ENCODE measurements at places on chromosomes 7 and 10.

DNA sequence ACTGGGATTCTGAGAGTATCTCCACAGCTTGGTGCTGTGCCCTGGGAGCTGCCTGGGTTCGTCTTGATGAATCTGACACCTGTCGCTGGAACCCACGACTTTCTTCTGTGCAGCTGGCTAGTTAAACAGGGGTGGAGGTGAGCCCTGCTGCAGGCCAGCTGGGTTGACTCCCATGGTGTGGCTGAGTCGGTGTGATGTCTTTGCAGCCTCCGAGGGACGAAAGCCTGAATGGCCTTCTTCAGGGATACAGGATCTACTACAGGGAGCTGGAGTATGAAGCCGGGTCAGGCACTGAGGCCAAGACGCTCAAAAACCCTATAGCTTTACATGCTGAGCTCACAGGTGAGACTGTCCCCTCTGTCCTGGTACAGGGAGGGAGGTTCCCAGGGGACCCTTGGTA lies 508.1 kb upstream of the FOXK1 start:
- no peak for DNase-seq

GRCh38 chr10:113745374-113745773 lies 6.1 kb upstream of the PLEKHS1 start:
- DNase-seq: no peak

GRCh38 chr7:111914291-111914690 lies 291.9 kb downstream of the DOCK4 start:
- no peak for DNase-seq

- DNase-seq: no peak
Measured at GRCh38 chr7:15248514-15248913, 313.3 kb downstream of the AGMO start.

- DNase-seq: no peak
Measured at GRCh38 chr7:27888736-27889135, 148.8 kb downstream of the TAX1BP1 start.

- no peak for DNase-seq
Measured at GRCh38 chr7:33395340-33395739, 266.0 kb downstream of the BBS9 start.

DNA sequence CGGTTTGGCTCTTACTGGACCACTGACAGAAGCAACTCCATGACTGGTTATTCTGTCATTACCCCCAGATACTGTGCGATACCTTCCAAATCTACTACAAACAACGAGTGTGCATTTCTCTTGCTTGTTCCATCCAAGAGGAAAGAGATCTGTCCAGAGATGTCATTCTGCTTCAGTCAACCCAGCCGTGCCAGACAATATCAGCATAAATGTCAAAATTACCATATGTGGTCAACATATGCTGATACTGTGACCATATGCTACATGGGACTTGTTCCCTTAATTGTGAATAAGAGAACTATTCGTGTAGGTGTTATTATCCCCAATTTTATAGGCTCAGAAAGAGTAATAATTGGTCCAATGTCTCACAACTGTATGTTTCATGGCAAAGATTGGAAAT lies 143.2 kb upstream of the PRSS1 start:
- DNase-seq: no peak

DNA sequence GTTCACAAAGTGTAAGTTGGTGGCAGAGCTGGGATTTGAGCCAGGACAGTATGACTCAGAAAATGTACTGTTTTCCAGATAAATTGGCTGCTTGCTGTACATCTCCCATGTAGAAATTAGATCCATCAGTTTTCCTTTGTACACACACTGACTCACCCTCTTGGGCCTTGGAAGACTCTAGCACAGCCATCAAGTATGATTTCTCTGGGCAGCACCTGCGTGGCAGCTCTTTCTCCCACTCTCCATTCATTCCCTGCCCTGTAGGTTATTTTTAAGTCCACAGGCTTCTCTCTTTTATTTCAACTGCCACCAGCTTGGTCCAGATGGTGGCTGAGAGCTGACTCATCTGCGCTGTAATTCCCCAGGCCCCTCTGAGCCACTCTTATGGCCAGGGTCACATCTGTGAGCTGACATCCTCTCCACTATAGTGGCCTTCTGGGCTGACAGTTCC lies 28.3 kb upstream of the SDK1 start:
- DNase-seq: no peak

- DNase-seq: peak; percentile 40
Measured at GRCh38 chr7:158782761-158783401, 46.4 kb downstream of the ESYT2 start.

DNA sequence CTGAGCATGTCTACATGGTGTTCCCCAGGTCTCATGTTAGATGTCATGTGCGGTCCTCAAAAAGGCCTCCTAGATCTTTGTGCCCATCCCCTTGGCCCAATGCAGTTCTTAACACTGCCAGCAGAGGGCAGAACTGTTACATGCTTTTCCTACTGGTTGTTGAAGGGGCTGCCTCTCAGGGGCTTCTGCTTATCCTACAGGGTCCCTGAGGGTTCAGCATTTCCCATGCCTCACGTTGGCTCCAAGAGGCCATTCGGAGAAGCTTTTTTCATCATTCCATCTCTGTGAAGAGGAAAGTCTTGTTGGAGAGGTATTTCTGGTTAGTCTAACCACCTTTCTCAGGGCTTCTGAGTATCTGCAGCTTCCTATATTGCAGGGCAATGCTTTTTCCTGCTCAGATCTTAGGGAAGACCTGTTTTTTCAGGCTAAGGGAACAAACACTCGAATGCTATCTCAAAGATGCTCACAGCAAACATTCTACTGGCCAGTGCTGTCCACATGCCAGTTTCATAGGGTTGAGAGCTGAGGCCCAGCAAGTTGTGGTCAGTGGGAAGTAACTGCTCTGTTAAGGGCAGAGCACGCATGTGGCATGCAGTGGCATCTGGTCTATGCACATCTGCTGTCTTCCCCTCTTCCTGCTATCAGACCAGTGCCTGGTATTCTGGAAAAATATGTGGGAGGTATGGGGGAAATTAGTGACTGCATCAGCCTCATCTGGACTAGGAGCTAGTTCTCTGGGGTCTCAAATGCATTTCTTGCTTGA lies 31.5 kb downstream of the MBL2 start:
- peak; percentile 55 for DNase-seq

DNA sequence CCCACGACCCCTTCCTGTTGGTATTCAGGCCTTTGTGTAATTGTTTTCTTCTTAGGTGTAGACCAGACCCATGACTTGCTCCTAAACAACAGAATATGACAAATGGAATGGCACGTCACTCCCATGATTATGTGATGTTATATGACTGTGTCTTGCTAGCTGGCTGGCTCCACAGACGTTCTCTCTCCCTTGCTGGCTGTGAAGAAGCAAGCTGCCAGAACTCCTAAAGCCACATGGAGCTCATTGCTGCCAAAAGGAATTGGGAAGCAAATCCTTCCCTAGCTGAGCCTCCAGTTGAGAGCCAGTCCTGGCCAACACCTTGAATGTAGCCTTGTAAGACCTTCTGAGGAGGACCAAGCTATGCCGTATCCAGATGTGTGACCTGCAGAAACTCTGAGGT lies 74.2 kb downstream of the RAB18 start:
- DNase-seq: no peak

- no peak for DNase-seq
Measured at GRCh38 chr7:142523821-142524460, 225.3 kb upstream of the PRSS1 start.

DNA sequence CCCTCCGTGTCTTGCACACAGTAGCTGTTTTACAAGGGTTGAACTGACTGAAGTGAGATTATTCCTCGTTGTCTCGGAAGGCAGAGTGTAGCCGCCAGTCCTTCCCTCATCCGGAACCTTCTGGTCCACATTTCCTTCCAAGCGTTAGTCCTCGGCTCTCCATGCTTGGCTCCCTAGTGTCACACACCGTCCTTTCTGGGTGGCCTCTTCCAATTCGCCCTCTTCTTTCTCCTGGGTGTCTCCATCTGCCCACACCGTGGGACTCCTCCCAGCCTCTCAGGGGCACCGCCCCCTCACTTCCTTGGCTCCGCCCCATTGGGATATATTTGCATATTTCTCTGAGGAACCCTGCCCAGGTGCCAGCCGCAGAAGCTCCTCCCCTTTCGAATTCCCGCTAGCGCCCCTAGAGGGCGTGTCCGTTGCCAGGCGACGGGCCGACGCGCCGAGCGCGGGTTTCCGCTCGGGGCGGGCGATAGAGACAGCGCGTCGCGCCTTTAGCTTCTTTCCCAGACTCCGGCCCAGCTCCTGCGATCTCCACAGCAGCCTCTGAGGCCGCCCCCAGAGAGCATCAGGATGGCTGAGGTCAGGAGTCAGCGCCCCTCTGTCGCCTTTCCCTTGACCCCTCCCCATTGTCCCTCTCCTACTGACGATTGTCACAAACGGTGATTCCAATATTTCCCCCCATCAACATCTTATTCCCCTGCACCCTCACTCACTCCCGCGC lies at the start of gene CFAP58:
CFAP58 (plus strand) TSS at position 509 of the 724 bp plus-strand sequence; CDS start at position 574, 65 bp downstream.
- DNase-seq: peak; percentile 80

GRCh38 chr7:53675835-53676234 lies 640.4 kb downstream of the POM121L12 start:
- DNase-seq: no peak

GRCh38 chr10:32680803-32681557 lies 235.0 kb downstream of the CCDC7 start:
- no peak for DNase-seq

DNA sequence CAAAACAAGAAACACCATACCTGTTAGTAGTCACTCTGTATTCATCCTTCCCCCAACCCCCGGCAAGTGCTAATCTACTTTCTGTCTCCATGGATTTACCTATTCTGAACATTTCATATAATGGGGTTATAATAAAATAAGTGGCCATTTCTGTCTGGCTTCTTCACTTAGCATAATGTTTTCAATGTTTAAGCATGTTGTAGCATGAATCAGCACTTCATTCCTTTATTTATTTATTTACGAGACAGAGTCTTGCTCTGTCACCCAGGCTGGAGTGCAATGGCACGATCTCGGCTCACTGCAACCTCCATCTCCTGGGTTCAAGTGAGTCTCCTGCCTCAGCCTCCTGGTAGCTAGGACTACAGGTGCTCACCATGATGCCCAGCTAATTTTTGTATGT lies 69.2 kb downstream of the HIP1 start:
- no peak for DNase-seq

- DNase-seq: peak; percentile 88
Measured at GRCh38 chr10:126062131-126063032, 166.0 kb downstream of the FANK1 start.

- DNase-seq: no peak
Measured at GRCh38 chr7:36667007-36667745, 57.1 kb downstream of the AOAH start.

DNA sequence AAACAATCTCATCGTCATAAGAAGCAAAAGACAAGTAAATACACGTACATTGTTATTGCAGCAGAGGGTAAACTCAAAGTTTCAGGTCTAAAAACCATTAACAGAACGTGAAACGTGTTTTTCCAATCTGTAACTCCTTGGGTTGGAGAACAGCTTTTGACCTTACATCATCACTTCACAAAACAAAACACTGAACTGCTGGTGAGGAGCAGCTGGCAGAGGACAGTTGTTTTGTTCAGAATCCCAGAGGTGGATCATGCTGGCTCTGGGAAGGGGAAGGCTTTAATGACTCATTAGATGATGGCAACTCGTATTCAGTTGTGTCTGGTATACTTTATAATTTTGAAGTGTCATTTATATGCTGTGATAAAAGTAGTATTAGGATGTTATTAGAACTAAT lies 923.0 kb upstream of the CELF2 start:
- no peak for DNase-seq

- no peak for DNase-seq
Measured at GRCh38 chr7:7331523-7331922, 149.2 kb downstream of the C1GALT1 start.

- DNase-seq: no peak
Measured at GRCh38 chr10:91540733-91541132, 92.1 kb downstream of the PPP1R3C start.

DNA sequence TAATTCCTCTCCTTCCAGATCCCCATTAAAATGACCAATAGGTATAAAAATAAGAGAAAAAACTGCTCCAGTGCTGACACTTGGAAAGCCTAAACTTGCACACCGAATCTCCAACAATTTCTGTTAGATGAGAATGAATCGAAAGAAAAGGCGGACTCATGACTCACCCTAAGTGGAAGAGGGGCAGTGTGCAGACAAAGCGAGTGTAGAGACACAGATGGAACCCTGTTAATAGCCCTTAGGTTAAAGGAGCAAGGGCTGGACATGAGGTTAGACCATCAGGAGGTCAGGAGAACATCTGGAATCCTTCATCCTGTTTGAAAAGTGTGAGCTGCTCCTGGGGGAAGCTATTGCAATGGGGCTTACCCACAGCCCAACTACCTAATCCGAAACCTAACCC lies 103.4 kb upstream of the GLI3 start:
- no peak for DNase-seq

All from tibial nerve (tissue), 4 donors.